ENCODE measurements at places on chromosomes 4 and X. TPM values are rescaled to one million over a fixed set of nuclear protein-coding genes. Genes with fewer than 3 reads are reported as not detected.

DNA sequence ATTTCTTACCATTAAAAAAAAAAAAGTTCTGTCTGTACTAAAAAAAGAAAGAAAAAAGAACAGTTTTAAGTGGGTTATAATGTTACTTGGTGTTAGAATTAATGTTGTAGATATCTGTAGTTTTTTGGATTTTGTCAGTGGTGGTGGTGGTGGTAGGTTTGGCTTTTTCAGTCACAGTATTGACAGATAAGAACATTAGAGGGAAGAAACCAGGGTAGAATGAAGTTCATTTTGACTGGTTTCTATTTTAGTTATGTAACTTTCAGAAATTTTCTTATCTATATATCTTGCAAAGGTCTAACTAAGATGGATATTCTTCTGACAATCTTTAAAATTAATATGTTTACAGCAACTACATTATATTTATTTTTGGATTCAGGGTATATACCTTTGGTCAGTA lies 105.4 kb downstream of the FBXW7 start:
- no peaks in the 10 kb centered on the region for H3K4me1 ChIP-seq
- H3K4me3 ChIP-seq, result no peak overlapping the region
- H3K27ac ChIP-seq, result no peak overlapping the region
- no peaks in the 10 kb centered on the region for H3K27me3 ChIP-seq
- no peaks in the 10 kb centered on the region for H3K36me3 ChIP-seq
- no peak for DNase-seq

The RAB40A gene
- 0.31 TPM for total RNA-seq

GRCh38 chr4:163201358-163201757 lies 34.7 kb upstream of the NAF1 start:
- H3K4me1 ChIP-seq, result no peaks in the 10 kb centered on the region
- H3K4me3 ChIP-seq, result no peak overlapping the region
- no peaks in the 10 kb centered on the region for H3K27me3 ChIP-seq
- DNase-seq, result no peak

GRCh38 chrX:107577933-107578332 lies 50.4 kb upstream of the PRPS1 start:
- no peak overlapping the region for H3K27ac ChIP-seq
- no peaks in the 10 kb centered on the region for H3K27me3 ChIP-seq
- H3K4me1 ChIP-seq, result no peaks in the 10 kb centered on the region
- no peak for DNase-seq

- no peak for DNase-seq
- H3K4me1 ChIP-seq, result no peaks in the 10 kb centered on the region
- no peaks in the 10 kb centered on the region for H3K27me3 ChIP-seq
- H3K36me3 ChIP-seq, result no peaks in the 10 kb centered on the region
These were observed 364.1 kb downstream of the FSTL5 start for GRCh38 chr4:161799710-161800109.
